Esophagus squamous epithelium (tissue), 5 donors: ENCODE measurements at places on chromosomes 3 and 15.

DNA sequence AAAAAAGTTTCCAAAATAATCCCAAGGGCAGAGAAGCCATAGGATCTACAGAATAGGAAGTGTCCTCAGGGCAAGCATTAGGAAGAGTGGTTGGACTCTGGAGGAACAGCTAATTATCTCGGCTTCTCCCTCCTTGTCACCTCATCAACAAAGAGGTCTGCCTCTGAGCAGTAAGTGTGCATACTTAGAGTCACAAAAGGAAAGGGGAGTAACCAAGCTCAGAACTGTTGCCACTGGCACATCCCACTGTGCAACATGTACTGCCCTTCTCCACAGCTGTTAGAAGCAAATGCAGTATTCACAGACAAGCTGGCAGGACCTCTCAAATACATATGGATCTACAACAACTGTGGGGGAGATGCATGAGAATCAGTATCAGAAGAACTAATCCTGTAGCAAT is 31.5 kb downstream of the NGLY1 start:
- no peak for DNase-seq

DNA sequence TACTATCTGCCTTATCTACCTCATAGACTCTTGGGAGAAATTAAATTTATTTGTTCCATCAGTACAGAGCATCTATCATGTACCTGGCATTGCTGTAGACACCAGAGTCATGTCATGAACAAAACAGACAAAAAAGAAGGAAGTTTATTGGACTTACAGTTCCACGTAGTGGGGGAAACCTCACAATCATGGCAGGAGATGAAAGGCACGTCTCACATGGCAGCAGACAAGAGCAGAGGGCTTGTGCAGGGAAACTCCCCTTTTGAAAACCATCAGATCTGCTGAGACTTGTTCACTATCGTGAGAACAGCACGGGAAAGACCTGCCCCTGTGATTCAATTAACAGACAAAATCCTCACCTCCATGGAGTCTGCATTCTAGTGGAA is 25.6 kb upstream of the ACAP2 start:
- no peak for DNase-seq

DNA sequence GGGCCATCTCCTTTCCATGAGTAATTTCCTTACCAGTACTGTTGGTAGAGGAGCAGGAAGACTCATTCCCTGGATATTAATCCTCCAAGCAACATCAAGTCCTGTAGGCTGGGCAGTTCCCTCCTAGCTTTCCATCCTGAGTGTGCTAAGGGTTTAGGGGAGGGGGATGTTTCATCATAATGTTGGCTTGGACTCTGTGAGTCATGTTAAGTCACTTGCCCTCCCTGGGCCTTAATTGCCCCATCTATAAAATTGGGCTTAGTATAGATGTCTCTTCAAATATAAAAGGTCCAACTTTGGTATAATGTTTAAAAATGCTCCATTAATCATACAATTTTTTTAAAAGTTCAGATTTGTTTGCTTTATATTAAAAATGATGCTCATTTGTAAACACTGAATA is 52.7 kb downstream of the TLE3 start:
- DNase-seq: no peak

DNA sequence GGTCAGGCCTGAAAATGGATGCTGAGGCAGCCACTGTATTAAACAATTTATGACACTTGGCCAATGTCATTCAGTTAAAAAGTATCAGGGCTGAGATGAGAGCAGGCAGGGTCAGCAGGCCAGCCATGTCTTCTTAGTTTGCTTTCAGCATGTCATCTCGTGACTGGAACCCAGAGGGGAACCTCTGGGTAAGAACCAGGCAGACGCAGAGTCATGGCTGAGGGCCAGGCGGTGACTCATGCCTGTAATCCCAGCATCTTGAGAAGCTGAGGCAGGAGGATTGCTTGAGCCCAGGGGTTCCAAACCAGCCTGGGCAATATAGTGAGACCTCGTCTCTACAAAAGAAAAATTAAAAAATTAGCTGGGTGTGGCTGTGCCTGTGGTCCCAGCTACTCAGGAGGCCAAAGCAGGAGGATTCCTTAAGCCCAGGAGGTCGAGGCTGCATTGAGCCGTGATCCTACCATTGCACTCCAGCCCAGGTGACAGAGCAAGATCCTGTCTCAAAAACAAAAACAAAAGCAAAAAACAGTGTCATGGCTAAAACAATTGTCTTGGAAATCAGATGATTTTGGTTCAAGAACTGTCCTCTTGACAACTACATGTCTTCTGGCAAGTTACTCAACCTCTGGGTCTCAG is 11.7 kb downstream of the BCL2L10 start:
- no peak for DNase-seq

GRCh38 chr15:72358121-72358520 is 17.7 kb downstream of the HEXA start:
- no peak for DNase-seq

DNA sequence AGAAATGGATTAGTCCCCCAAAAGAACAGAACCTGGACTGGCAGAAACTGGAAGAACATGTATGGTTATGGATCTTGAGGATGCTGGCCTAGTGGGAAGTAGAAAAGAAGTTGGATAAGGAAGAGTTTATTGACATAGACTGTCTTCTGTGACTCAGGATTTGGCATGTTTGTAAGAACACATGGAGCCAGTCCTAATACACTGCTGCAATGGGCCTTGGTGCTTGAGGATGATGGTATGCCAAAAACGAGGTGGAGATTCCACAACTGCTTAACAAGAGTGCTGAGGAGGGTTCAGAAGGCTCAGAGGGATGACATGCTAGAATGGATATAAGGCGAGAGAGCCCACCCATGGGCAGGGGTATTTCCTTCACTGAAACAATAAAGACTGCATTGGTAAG is 22.4 kb downstream of the LZTFL1 start:
- no peak for DNase-seq

- no peak for DNase-seq
These were observed 109.2 kb downstream of the EEFSEC start for GRCh38 chr3:128262457-128262856.

DNA sequence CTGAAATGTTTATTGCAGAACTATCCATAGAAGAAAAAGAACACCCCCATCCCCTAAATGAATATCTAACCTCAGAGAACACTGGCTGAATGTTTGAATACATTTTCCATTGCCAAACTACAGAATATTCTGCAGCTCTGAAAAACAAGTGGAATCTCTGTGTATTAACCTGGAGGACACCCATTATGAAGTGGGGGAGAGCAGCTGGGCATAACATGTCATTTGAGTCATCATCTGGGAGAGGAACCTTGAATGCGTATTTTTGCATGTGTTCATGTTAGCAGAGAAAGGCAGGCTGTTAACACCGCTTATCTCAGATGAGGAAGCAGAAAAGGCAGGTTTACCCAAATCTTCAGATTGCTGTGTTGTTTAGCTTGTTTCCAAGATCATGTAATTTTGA is 31.5 kb downstream of the ESYT3 start:
- no peak for DNase-seq

GRCh38 chr15:72845981-72846383 is 62.4 kb upstream of the ADPGK start:
- DNase-seq: no peak

- DNase-seq: no peak
These were observed 345.7 kb upstream of the UMPS start for GRCh38 chr3:124384527-124384926.

GRCh38 chr3:15602146-15602536 is 596 bp downstream of the BTD start:
- no peak for DNase-seq

DNA sequence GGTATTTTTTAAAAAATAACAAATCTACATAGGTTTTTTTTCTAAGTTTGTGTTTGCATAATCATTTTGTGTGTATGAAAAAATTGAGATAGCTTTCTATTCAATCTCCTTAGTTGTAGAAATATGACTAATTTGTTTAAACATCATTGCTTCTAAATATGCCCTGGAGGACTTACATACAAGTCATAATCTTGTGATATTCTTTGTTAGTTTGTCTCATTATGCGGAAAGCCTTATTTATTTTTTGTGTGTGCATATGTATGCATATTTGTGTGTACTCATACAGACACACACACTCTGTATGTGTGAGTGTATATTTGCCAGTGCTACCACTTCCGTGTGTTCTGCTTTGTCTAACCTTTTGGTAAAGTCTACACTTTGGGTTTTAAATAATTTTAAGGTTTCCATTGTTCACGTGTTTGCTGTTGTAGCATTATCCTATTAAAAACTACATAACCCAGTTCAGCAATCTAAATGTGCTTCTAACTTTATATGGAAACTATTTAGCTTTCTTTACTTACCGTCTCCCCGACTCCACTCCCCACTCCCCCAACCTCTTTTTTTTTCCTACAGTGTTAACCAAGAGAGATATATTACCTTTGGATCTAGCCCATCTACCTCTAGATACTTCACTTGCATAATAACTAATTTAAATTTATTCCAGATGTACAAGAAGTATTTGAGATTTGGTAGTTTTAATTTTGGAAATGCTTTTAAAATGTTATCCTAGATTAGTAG is 111.7 kb downstream of the FNDC3B start:
- DNase-seq: no peak

DNA sequence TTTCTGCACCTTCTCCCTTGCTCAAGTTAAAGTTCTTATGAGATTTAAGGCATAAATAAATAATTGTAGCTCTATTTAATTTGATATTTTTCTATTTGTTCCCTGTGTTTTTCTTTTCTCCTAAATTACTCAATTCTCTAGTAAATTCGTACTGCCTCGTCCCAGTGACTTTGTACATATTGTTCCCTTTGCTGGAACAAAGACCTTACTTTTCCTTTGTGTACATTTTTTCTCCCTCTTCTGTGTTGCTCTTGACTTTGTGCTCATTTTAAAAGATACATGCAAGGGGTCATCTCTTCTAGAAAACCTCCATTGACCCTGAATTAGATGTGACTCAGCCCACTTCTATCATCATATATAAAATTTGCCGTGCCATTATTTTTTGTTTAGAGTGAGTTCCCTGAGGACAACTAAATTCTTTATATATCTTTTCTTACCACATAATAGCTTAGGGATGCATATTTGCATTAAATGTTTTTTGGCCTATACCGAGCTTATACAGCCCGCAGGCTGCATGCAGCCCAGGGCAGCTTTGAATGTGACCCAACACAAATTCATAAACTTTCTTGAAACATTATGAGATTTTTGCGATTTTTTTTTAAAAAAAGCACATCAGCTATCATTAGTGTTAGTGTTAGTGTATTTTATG is 29.6 kb downstream of the PPP4R2 start:
- DNase-seq: no peak

DNA sequence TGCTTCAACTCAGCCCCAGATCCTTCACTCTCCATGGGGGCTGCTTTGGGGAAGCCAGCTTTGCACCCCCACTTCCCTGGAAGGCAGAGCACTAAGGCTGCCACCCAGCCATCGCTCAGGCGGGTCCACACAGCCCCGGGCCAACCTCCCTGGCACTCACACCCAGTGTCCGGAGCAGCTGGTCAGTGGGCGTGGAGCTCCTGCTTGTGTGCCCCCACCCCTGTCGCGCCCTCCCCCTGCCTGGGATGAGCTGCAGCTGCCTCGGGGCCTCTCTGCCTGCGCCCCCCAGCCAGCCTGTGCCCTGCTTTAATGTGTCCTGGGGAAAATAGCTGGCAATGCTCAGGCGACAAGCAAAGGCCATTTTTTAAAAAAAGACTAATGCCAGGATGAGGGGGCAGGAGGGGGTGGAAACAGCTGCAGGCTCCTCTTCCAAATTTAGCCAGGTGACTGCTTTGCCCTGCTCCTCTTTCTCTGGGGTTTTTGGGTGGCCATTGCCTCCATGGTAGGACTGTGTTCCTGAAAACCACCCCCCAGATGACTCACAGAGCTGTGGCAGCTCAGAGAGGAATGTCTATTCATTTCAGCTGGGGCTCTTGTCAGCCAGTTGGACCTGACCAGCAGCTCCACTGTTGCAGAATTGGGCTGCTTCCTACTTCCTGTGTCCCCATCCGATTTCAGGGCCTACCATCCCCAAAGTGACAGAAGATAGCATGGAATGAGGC is 65.0 kb downstream of the CEMIP start:
- DNase-seq: no peak

DNA sequence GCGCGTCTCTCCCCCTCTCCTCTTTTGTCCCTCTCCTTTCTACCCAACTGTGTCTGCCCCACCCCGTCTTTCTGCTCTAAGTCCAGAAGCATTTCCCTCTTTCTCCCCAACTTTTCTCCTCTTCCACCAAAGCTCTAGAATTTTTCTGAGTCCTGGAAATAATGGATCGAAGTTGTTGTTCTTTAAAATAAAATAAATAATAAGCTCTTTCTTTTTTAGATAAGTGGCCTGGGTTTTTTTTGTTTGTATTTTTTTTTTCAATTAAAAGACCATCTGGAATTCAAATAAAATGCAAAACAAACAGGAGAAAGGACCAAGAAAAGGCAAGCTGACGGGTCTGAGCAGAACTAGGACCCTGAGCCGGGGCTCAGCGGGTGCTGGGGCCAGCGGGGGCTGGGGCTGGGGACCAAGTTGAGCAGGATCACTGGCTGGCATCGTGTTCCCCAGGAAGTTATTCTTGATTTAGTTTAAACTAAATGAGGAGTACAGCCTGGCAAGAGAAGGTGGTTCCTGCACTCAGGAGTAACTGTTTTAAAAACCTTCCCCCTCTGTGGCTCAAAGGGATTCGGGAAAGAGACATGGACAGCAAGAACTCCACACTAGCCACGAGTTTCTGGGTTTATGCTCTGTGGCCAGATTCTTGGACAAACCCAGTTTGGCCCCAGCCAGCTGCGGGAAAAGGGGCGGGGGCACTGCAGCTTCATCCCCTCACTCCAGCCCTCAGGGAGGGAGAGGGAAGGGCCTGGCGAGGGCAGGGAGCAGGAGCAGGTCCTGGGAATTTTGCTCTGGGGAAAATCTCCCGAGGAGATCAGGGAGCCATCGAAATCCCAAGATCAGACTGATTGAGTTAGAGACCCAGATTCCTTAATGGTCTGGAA is 8.4 kb downstream of the GATA2 start:
- no peak for DNase-seq

DNA sequence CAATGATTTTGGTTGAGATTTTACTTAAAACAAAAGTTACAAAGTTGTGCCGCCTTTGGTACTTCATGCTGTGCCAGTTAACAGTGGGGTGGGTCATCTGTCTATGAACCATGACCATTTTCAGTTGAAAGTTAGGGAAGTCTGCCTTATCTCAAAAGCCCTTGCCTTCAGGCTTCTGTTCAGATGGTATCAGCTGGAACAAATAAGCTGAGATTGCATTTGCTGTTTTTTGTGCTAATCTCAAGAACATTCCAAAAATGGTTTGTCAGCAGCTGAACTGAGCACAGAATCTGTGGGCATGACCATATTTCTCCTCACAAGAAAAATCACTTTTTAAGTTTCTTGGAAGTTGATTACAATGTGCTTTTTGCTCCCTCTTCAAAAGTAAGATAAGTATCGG is 142.3 kb downstream of the IL5RA start:
- no peak for DNase-seq

DNA sequence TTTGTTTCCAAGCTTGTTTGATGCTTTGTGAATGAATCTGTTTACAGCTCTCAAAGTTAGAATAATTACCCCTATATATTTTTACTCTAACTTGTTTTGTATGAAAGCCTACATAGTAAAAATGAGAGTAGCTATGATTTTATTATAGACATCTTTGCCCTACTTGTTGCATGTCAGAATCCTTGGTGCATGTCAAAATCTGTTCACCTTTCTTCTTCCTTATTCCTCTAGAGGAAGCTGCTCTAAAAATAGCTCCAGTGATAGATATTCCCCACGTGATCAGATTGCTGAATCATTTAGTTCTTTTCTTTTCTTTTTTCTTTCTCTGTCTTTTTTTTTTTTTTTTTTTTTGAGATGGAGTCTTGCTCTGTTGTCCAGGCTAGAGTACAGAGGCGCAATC is 39.8 kb downstream of the LRRC49 start:
- DNase-seq: no peak

GRCh38 chr15:76588811-76589747 is 252.5 kb downstream of the ISL2 start:
- no peak for DNase-seq

GRCh38 chr3:125349055-125349454 is 26.1 kb downstream of the ZNF148 start:
- no peak for DNase-seq
